ENCODE measurements at places on chromosomes 6 and 20.

GRCh38 chr6:110814102-110815014 is 911 bp downstream of the CDK19 start:
- peak; percentile 22 for DNase-seq

DNA sequence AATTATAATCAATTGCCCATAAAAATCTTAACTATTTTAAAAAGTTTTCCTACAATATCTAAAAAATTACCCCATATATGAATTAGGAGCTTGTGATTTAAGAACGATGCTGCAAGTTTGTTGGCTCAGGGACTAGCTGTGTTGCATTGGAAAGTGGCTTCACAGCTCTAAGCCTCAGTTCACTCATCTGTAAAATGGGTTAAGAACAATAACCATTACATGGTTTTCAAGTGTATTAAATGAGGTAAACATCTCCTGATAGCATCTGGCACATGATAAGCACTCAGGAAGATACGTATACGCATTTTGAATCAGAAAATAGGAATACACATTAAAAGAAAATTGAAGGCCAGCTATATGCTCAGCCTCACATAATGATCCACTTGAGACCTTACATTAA is 76.4 kb downstream of the ARHGAP18 start:
- no peak for DNase-seq

DNA sequence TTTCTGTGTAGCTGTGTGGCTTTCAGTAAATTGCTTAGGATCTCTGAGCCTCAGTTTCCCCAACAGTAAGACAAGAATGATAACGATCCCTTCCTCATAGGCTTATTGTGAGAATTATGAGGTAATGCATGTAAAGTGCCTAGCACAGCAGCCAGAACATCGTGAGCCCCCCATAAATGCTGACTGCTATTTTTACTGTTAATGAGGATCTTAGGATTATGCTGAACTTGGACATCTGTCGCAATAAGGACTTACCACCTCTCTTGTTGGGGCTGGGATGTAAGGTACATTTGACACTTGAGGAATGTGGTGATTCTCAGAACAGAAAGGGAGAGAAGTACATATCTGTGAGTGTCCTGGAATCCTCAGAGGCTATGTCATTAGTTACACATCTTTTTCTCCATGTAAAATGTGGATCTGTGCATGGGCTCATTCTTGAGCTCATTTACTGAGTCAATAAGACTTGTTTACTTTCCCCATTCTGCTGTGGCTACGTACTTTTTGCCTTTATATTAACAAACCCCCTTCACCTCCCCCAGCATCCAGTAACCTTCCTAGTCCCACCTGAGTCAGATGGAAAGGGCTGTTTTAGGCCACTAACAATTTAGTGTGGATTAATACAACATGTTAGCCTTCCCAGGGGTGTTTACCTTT is 64.4 kb upstream of the PLEKHG1 start:
- DNase-seq = no peak

DNA sequence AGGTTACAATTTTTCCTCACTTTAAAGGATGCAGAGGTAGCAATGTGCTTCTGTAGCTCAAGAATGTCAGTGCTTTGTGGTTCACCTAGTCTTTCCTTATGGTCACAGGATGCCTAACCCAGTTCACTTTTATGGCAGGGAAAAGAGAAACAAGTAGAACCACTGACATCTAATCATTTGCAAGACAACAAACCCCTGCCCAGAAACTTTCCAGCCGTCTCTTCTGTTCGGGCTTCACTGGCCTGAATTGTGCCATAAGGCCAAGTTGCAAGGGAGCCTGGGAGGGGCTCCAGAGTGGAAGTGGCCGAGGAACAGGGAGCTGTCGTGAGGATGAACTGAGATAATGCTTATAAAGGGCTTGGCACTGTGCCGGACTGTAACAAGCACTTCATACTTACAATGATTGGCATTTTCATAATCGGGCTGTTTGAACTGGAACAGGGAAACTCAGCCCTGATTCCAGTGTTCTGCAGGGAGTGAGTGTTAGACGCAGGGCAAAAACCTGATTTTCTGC is 212.6 kb downstream of the BCAS1 start:
- DNase-seq = no peak

- no peak for DNase-seq
These were observed 7.0 kb upstream of the PTPRA start for GRCh38 chr20:2866236-2866635.

DNA sequence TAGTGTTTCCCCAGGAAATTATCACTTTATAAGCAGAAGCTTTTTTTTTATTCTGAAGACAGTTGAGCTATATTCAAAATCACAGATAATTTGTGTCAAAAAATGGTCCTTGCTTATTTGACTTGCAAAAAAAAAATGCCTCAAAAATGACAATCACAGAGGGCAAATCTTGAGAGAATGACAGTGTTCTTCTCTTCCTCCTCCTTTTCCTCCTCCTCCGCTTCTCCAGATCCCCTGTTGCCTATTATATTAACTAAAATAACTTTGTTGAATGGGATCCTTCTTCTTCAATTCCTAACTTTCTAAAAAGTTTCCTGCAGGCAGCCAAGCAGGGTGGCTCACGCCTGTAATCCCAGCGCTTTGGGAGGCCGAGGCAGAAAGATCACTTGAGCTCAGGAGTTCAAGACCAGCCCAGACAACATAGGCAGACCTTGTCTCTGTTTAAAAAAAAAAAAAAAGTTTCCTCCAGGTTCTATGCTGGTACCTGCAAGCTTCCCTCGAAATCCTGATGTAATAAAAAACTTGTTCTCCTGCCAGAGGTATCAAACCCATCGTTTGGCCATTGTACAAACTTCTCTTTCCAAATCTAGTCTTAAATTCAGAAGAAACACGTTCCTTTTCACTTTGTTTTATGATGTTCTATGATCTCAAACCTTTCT is 128.6 kb downstream of the IPCEF1 start:
- DNase-seq = no peak

DNA sequence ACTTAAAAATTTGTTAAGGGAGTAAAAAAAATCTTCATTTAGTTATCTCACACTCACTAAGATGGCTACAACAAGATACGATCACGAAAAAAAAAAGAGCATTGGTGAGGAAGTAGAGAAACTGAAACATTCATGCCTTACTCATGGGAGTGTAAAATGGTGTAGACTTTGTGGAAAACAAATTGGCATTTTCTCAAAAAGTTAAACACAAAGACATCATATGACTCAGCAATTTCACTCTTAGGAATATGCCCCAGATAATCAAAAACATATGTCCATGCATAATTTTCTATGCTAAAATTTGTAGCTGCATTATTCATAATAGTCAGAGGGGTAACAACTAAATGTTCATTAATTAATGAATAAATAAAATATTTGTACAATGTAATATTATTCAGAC is 120.9 kb upstream of the IRAK1BP1 start:
- DNase-seq = no peak

DNA sequence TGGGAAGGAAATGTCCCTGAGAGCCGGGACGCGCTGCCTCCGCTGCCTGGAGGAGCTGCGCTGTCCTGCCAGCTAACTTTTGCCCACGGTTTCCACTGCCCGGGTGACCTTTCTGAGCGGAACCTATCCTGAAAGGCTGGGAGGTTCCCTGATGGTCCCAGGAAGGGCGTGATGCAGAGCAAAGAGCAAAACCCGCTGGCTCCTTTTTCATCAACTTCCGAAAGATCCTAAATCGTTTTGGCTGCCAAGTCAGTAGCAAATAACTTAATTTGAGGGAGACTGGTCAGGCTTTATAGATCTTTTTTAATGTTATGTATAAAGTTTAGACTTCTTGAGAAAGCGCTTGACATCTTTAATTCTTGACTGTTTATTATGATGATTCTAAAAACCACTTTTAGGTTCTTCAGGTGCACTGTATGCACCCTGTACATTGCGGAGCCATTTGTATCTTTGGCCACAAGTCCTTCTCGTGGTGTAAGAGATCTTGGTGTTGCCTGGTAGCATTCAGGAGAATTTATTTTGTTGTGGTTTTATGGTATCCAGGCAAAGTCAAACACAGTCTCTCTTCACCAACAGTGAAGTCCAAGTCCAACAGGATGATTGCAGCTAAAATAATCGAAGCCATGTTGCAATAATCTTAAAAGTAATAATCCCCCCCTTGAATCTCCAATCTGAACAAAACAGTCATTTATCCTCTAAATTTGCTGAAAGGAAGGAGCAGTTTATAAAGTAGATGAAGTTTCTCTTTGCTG is at the start of gene SYNE1:
SYNE1 (minus strand) TSS at position 67 of the 752 bp plus-strand sequence. CDS start 9,031 bp downstream, outside the sequence.
- no peak for DNase-seq

GRCh38 chr6:95805699-95806098 is 210.1 kb upstream of the FUT9 start:
- no peak for DNase-seq

- no peak for DNase-seq
These were observed 17.3 kb upstream of the TENT5A start for GRCh38 chr6:81769824-81770223.

DNA sequence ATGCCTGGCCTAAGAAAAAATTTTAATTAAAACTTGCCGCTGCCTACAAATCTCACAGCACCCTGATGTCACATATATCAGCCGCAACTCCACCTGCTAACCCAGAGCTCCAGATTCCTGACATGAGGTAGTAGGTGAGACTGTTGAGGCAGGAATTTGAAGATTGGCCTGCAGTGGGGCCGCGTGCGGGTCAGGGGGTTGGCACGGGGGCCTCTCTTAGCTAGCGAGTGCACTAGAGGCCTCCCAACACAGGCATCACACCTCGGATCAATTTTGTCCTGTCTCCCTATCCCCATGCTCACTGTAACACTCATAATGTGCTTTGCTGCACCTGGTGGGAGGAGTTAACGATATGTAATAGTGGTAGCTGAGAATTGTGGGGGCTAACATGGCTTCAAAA is 349.8 kb downstream of the CDC5L start:
- DNase-seq = no peak

DNA sequence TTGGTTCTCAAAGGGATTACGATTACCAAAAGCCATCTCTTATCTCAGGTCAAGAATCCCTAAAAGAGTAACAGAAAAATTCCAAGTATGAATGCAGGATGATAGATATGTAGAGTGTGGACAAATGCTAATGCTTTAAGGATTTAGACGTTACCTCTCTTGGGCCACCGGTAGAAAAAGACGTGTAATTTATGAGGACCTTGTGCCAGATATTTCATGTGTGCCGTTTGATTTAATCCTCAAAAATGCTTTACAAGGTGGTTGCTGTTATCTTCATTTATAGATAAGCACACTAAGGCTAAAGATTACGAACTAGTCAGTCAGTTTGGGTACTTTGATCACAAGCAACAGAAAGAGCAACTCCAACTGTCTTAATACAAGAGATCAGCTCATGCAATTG is 370.8 kb upstream of the JAG1 start:
- DNase-seq = no peak

DNA sequence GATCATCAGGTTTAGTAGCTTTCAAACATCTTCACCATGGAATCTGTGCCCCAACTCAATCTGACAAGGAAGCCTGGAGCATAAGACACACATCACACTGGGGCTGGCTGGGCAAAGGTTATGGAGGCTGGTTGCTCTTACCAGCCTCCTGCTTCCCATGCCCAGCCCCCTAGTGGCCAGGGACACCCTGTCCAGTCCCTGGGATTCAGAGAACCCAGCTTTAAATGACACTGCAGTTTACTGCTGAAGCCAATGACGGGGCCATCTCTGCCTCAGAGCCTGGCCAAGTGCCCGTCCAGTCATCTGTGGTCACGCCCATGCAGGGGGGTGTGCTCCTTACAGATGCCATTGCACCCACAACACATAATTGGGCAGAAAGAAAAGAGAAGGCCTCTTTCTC is 272.9 kb downstream of the SMOC2 start:
- DNase-seq = peak; percentile 11

GRCh38 chr20:32496811-32497533 is 88.2 kb downstream of the NOL4L start:
- no peak for DNase-seq

GRCh38 chr20:12276011-12276673 is 358.4 kb downstream of the BTBD3 start:
- no peak for DNase-seq

DNA sequence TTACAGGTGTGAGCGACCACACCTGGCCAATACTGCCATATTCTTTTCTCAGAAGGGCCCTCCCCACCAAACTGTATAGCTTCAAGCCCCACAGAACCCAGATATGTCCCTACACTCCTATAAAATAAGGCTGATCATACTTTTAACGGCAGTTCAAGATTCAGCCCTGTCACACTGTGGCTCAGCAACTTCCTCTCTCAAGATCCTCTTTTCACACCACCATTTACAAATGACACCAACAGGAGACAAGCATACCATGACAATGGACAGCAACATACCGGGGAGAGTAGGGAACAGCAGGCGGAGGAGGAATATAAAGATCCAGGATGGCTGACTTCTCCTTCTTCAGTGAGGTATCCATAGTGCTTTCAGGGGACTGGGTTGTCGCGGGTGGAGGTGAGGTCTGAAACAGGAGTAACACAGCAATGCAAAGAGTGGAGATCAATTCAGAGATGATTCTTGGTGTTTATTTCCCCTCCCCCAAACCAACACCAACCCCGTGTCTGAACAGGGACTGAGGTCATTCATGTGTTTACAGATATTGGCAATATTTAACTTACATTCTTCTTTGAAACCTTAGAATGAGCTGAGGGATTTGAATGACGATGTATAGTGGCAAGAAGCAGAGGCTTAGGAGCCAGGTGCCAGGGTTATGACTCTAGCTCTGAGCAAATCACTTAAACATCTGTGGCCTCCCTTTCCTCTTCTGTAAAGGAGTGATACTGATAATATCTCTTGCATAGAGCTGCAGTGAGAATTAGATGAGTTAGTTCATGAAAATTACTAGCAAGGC is 57.6 kb upstream of the IPCEF1 start:
- no peak for DNase-seq

Measured in COLO829 (cell line).